GM12891 (cell line): ENCODE measurements at places on chromosomes 6 and 20.

DNA sequence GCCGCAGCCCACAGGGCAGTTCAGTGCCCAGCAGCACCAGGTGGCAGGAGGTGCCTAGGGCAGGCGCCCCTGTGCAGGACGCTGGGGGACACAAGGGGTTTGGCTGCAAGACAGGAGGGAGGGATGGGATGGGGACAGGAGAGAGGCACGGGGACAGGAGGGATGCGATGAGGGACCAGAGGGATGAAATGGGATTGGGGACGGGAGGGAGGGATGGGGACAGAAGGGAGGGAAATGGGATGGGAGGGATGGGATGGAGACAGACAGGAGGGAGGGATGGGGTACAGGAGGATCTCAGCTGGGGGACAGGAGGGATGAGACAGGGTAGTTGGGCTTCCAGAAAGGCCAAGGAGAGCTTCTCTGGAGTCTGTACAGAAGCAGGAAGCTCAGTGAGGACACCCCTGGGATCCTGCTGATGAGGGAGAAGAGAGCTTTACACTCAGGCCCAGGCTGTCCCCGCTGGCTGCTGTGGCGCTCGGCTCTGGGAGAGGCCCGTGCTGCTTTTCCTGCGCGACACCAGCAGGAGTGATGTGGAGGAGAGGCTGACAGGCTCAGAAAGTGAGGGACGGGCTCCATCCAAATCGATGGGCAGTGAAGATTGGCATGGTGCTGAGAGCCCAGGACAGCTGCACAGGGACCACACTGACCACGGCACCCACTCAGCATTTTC is 400.8 kb downstream of the SMOC2 start:
- no peak for DNase-seq

DNA sequence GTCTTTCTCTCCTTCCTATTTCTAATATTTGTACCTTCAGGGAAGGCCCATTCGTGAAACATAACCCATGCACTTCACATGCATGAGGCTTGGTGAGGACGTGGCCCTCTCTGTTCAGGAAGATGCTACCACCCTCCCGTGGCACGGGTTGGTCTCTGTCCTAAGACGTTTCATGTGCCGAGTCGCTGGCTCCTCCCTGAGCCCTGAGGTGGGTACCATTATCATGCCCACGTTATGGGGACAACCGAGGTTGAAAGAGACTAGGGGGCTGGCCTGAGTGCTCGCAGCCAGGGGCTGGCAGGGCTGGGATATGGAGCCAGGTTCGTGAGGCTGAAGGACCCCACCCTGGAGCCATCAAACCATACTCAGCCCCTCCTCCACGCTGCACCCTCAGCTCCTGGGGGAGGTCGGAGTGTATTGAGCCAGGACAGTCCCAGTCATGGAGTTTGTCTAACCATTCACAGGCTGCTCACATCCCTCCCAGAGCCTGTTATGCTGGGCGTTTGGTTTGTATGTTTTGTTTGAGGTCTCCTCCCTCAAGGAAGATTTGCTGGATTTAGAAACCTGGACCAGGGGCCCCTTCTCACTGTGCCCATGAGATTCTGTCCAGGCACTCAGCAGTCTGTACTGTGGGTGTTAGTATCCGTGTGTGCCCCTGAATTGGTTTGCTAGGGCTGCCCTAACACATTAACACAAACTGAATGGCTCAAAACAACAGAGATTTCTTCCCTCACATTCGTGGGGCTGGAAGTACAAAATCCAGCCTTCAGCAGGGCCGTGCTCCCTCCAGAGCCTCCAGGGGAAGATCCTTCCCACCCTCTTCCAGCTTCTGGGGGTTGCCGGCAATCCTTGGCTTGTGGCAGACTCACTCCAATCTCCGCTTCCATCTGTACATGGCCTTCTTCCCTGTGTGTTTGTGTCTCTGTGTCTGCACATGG is 88.3 kb downstream of the ANKRD60 start:
- no peak for DNase-seq

DNA sequence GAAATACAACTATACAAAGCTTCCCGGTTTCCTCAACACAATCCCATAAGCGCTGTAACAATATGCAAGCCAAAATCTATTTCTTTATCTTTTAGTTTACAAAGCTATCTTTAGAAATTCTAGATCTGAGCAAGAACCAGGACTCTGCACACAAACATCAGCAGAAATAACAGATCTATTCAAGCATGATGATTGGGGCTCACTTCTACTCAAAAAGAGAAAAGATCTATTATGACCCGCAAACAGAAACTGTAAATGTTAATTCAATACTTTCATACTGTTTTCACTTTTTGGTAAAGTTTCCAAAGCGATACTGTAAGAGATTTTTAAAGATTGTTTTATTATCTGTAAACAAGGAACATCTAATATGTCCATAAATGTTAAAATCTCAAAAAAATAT is 86.6 kb downstream of the SESN1 start:
- DNase-seq: no peak

DNA sequence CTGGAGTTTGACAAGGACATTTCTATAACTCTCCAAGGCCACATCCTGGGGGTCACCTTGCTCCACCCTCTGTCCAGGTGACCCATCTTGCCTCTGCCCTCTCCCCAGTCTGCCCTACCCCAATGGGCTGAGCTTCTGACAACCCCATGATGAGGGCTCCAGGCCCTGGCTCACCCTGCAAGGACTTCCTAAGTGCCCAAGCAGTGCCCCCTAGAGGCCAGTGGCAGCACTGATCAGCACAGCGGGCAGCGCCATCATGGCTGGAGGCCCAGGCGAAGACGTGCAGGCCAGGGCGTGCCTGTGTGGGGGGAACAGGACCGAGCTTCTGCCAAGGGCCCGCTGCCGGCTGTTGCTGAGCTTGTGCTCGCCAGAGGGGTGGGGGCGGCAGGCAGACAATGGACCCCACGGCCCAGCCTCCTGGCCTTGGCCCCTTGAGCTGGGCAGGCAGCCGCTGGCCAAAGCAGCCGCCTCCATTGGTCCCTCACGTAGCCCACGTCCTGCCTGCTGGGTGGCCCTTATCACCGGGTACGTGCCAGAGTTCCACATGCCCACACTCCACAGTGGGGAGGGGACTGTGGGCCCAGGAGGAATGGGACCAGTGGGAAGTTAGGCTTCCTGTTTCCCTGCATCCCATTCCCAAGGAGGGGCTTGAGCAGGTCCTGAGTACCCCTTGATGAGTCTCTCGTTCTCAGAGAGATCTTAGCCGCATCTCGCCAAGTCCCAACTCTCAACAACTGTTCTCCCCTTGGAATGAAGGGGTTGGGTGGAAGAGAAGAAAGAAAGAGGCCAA is 64.3 kb downstream of the MRPL14 start:
- no peak for DNase-seq

GRCh38 chr6:169221264-169221663 is 32.4 kb downstream of the THBS2 start:
- no peak for DNase-seq
